NCI-H446 treated with DMSO at 0.1 percent for 48 hours (cell line): ENCODE measurements at places on chromosomes 5 and 9.

GRCh38 chr9:4433379-4433778 is 56.9 kb upstream of the SLC1A1 start:
- DNase-seq = no peak

GRCh38 chr5:161134956-161135355 is 282.9 kb upstream of the ATP10B start:
- no peak for DNase-seq

- no peak for DNase-seq
Observed at GRCh38 chr5:151523335-151523734, 67.8 kb downstream of the FAT2 start.

DNA sequence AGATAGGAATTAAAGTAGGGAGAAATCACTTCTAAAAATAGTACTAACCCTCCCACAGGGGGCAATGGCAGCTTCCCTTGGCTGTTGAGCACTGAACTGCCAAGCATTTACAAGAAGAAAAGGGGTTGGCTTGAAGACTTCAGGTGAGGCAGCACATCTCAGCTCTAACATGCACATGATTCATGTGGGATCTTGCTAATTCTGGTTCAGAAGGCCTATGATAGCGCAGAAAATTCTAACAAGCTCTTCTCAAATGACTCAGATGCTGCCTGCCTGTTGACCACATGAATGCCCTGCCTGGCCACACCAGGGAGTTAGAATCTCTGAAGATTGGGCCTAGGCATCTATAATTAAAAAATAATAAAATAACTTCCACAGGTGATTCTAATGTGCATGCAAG is 22.6 kb downstream of the CD180 start:
- DNase-seq = no peak

DNA sequence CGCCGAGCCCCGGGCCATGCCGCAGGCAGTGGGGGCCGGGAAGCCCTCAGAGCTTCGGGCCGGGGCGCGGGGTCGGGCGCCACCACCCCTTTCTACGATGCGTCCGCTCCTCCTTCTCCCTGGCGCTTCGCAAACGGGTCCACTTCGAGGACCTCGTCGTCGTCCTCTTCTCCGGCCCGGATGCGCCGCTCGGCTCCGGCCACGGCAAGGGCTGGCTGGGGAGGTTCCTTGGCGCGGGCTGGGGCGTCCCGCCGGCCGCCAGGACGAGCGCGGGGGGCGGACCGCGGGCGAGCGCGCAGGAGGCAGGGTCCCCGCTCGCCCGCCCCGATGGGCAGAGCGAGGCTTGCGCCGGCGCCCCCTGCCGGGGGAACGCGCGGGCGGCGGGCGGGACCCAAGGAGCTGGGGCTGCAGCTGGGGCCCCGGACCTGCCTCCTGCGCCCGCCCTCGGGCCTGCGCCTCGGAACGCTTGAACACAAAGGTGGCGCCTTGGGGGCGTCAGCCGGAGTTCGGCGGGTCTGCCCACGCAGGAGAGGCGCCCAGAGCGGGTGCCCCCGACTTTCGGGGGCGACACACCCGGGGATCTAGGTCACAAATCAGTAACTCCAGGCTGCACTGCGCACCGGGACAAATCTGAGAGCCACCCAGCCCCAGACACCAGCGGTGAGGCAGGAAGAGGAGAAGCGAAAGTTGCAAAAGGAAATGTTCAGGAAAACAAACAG is at the start of gene ROR2:
Gene ROR2 (minus strand): TSS at position 283 of the 719 bp plus-strand sequence.
- DNase-seq = no peak

GRCh38 chr9:85040146-85040545 is 370.6 kb downstream of the NTRK2 start:
- DNase-seq = no peak

GRCh38 chr9:27047136-27047535 is 41.7 kb upstream of the LRRC19 start:
- no peak for DNase-seq
